NCI-H526 treated with DMSO at 0.1 percent for 48 hours (cell line): ENCODE measurements at places on chromosomes 1 and 21.

- DNase-seq, result no peak
These were observed 15.3 kb downstream of the TSSK3 start for GRCh38 chr1:32377541-32378220.

- no peak for DNase-seq
These were observed at the start of gene PTPN7 for GRCh38 chr1:202160377-202160940. TSS of gene PTPN7 (minus strand) at chr1:202160602. CDS start at chr1:202159402, 1,200 bp downstream.

- no peak for DNase-seq
These were observed 118.1 kb downstream of the EPHB2 start for GRCh38 chr1:22828484-22829308.

- peak; percentile 36 for DNase-seq
These were observed 59.6 kb downstream of the KCNAB2 start for GRCh38 chr1:6105218-6105679.

- no peak for DNase-seq
These were observed 31.7 kb downstream of the CHRM3 start for GRCh38 chr1:239417986-239418640.

DNA sequence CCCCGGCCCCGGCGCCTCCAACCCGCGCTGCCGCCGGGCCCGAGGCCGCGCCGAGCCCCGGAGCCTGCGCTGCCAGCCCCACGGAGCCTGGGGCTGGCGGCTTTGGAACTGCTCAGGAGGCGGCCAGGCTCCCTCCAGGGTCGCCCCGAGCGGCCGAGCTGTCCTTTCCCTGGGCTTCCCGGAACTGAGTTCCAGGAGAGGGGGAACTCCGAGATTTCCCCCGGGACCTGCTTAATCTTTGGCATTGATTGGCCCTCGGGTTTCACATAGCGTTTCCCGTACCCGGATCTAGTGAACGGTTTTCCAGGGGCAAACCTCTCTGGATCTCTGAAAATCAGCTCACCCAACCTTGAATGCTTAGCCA, 504 bp downstream of the H6PD start:
- no peak for DNase-seq

DNA sequence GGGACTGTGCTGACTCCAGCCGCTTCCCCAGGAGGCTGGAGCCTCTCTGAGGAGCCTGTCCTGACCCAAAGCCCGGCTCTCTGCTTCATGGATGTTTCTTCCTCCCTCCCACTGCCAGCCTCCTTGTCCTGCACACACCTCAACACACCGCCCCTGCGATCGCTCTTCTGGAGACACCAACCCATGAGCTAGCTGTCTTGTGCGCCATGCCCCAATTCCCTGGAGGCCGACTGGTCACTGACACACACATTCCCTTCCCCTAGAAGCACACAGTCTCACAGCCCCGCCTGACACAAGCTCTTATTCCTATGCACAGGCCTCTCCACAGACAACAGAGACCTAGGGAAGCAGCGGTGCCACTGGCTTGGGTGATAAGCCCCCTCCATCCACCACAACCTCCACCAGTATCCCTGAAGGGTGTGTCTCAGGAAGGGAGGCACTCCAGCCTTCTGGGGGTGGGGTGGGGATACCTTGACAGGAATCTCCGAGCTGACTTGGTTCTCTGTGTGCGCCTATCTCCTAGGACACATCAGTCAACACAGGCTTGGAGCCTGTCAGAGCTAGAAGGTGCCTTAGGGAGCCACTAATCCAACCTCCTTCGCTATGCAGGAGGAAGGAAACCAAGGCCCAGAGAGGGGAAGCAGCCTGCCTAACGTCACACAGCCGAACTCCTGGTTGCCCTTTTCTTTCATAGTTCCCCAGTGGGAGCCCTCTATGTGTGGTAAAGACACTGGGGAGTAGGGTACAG, 31.1 kb downstream of the AHDC1 start:
- no peak for DNase-seq

- no peak for DNase-seq
These were observed 36.7 kb downstream of the NPHP4 start for GRCh38 chr1:5955479-5955977.

GRCh38 chr1:219124163-219124562, 49.5 kb upstream of the LYPLAL1 start:
- DNase-seq, result no peak

DNA sequence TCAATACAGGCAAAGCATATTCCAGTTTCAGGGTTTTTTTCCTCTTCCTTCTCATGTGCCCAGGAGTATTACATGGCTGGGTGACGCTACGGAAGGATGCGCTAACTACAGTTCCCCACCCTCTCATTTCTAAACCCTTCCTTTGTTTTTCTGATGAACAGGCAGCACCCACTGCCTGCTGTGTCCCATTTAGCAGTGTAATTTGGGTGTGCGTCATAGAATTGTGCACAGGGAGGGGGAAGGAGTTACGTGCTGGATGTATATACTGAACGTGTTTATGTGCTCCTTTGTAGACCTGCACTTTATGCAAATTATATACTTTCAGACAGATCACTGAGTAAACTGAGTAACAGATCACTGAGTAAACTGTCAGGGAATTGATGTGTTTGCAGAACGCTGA, 44.5 kb downstream of the ELAPOR1 start:
- peak; percentile 80 for DNase-seq

GRCh38 chr1:27563591-27564471, 40.1 kb downstream of the AHDC1 start:
- no peak for DNase-seq

DNA sequence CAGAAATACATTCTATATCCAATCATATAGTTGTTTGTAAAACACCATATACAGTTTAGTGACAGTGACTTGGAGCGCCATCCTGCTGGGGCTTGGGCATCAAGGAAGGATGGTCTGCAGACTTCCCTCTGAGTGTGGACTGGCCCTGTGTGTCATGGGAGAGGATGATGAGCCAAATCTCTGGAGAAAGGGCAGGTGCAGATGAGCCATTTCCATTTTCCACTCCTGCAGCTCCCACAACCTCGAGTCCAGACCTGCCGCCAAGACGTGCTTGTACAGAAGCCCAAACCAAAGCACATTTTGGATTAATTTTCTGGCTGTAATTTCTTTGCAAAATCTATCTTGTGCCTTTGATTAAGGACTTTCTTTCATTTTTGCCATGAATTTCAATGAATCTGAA, 48.3 kb upstream of the SLC22A15 start:
- no peak for DNase-seq

GRCh38 chr1:214280386-214281020, 456 bp upstream of the SMYD2 start:
- DNase-seq, result no peak

GRCh38 chr1:112818990-112819689, 104.0 kb upstream of the PPM1J start:
- DNase-seq, result no peak

GRCh38 chr1:186839041-186839400, 10.3 kb downstream of the PLA2G4A start:
- DNase-seq, result no peak

DNA sequence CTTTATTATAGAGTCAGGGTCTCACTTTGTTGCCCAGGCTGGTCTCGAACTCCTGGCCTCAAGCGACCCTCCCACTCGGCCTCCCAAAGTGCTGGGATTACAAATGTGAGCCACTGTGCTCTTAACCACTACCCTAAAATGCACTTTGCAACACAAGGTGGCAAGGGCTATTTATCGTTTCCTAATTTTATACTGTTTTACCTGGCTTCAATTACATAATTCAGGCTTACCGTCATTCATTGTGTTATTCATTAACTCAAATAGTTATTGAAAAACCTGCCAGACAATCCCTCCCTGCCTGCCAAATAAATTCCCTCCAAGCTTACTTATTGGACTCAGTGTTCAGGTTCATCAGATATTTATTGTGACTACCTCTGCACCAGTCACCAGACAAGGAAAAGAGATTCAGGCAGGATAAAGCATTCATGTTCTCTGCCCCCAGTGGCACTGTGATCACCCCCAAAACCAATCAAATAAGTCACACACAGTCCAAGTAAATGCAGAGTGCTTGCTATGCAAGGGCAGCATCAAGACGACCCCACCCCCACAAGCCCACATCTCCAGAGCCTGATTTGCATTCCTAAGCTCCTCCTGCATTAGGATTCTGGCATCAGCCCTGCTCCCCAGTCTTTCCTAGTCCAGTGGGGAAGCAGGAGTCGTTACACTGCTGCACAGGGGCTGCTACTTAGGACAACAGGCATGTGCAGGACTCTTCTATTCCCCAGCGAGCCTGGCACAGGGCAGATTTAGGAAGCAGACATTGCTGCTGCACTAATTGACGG, 8.1 kb downstream of the PAQR7 start:
- DNase-seq, result no peak

GRCh38 chr1:186974774-186975181, 146.0 kb downstream of the PLA2G4A start:
- DNase-seq, result no peak

DNA sequence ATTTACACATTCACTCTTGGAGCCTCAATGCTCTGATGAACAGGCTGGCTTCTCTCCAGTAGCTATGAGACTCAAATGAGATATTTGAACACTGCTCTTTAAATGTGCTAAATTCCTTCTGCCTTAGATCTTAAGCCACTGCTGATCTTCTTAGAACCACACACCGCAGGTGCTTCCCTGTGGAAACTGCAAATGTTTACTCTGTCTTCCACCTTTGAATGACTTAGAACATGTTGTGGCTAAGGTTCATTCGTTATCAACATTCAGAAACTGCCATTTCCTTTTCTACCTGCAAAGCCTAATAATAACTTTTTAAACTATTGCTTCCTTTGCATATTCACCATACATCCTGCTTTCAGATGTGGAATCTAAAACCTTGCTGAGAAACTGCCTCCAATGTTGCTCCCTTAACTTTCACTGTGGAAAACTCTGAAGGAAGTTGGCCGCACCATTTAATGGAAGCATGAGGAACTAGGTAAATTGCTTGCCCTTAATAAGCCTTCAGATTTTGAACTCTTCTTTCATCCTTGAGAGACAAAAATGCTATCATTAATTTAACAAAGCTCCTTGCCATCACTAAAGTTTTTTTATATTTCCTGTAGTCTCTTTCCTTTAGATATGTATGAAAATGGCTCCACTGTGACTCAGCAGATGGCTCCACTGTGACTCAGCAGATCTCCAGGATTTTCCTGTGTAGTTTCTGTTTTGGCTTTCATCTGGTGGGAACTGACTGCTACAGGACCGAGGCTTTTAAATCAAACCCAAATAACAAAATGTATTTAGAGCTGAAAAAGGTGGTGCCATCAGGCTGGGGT, 143.8 kb downstream of the TNFSF18 start:
- DNase-seq, result no peak

GRCh38 chr1:29354511-29355098, 118.3 kb downstream of the PTPRU start:
- DNase-seq, result no peak

DNA sequence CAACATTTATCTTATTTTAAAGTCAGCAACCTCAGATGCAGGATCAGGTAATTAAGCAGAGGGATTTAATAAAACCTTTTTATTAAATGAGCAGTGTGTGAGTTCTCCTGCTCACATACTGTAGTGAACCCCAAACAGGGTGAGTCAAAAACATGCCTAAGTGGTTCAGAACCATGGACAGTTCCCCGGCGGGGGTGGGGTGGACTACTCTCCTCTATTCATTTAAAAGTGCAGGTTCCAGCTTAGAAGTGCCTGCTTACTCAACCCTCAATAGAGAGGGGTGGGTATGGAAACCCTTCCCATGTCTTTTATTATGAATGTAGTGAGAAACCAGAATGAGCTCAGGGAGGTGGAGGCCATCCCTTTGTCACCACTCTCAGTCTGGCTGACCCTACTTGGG, 397.9 kb downstream of the HHAT start:
- DNase-seq, result no peak
